Progenitor cell of endocrine pancreas (in vitro differentiated cells): ENCODE measurements at places on chromosomes 5 and 9. TPM values are rescaled to one million over a fixed set of nuclear protein-coding genes. Genes with fewer than 3 reads are reported as not detected.

Gene DNAH5
- total RNA-seq = 1.4 TPM in 2 replicates

DNA sequence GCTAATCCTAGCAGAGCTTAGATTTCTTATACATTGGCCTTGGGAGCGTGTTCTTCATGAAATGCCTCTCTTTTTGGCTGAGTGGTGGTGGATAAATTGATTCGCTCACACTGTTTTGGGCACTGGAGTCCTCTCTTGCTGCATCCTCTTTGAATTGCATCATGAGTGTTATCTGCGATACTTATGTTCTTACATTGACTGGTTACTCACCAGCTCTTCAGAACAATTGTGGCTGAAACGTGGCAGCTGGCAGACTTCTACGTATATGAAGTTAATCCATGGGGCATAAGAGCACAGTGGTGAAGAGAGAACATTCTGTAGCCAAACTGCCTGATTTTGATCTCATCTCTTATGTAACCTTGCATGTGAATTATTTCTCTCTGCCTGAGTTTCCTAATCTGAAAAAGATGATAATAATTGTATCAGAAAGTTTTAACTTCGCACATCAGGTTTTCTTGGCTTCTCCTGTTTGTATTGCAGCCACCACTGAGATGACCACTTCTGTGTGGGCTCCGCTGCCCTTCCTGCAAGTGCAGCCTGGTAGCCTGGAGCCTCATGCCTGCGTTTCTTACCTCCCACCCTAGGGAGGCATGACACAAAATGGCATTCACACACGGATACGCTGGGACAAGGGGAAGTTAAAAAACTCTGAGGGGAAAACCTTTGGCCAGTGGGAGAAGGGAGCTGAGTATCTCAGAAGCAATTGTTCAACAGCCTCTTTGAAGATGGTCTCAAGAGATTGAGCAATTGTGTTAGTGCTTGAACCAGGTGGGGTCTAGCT is 295.2 kb downstream of the ARHGAP26 start:
- no peaks in the 10 kb centered on the region for H3K27me3 ChIP-seq
- H3K4me1 ChIP-seq = no peaks in the 10 kb centered on the region
- no peak overlapping the region for H3K27ac ChIP-seq
- H3K36me3 ChIP-seq = peaks cover 4% of the 10 kb centered on the region
- no peak overlapping the region for H3K4me3 ChIP-seq
- DNase-seq = no peak

Gene COL27A1
- total RNA-seq = 162 and 178 TPM in 2 replicates

- no peak overlapping the region for H3K4me3 ChIP-seq
- no peak for DNase-seq
- H3K4me1 ChIP-seq = no peaks in the 10 kb centered on the region
- no peaks in the 10 kb centered on the region for H3K36me3 ChIP-seq
- H3K27ac ChIP-seq = no peak overlapping the region
These were observed 250.4 kb downstream of the NSG2 start for GRCh38 chr5:174295702-174296436.

Gene NR2F1-AS1
- total RNA-seq = 6.3 and 10.6 TPM in 2 replicates

DNA sequence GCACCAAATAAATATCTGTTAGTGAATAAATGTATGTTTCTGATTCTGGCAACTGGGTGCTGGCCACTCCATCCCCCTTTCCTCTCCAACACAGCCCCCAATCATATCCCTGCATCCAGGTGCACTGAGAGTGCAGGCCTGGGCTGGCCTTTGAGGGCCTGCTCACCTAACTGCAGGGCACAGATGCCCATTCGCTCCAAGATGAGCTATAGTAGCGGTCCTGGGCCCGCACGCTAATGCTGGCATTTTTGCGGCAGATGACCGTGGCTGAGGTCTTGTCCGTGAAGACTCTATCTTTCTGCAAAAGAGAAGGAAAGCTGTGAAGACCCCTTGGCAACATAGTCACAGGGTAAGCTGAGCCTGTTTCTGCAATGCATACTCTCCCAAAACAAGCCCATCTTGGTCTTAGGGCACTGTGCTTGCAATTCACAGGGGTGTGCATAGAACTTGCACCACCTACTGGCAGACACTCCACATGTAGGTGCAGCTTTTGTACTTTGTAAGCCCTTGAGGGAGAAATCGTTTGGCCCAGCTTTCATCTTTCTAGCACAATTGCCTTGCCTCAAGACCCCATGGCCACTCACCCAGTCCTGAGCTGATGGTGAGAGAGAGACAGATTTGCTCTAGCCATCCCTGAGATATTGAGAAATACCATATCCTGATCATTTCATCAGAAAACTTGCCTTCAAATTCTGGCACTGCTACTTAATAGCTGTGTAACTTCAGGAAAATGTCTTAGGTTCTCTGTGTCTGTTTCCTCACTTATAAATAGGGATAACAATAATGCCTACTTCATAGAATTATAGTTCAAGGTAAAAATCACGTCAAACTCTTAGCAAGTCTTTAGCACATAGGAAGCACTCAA is 13.5 kb downstream of the IL12B start:
- H3K4me1 ChIP-seq = no peaks in the 10 kb centered on the region
- H3K4me3 ChIP-seq = no peak overlapping the region
- peaks cover 22% of the 10 kb centered on the region for H3K27me3 ChIP-seq
- DNase-seq = no peak
- H3K27ac ChIP-seq = no peak overlapping the region

Gene KDM3B
- 118 and 126 TPM in 2 replicates for total RNA-seq

Gene ENC1
- 71.7 and 78.7 TPM in 2 replicates for total RNA-seq

GRCh38 chr5:138064526-138064925 is 19.3 kb upstream of the WNT8A start:
- no peaks in the 10 kb centered on the region for H3K4me1 ChIP-seq
- DNase-seq = no peak
- H3K4me3 ChIP-seq = no peak overlapping the region
- no peak overlapping the region for H3K27ac ChIP-seq

- no peak for DNase-seq
- H3K27ac ChIP-seq = no peak overlapping the region
- no peak overlapping the region for H3K4me3 ChIP-seq
- no peaks in the 10 kb centered on the region for H3K36me3 ChIP-seq
- H3K27me3 ChIP-seq = peaks cover 51% of the 10 kb centered on the region
These were observed 3.7 kb upstream of the CACNA1B start for GRCh38 chr9:137873858-137874362.

Gene RIOK2
- 25.8 and 28.9 TPM in 2 replicates for total RNA-seq

- no peaks in the 10 kb centered on the region for H3K36me3 ChIP-seq
- H3K27ac ChIP-seq = no peak overlapping the region
- H3K27me3 ChIP-seq = no peaks in the 10 kb centered on the region
- no peaks in the 10 kb centered on the region for H3K4me1 ChIP-seq
These were observed 486.6 kb downstream of the ARHGEF28 start for GRCh38 chr5:74112372-74113195.

Gene ADRB2
- 0.12 and 0.22 TPM in 2 replicates for total RNA-seq

DNA sequence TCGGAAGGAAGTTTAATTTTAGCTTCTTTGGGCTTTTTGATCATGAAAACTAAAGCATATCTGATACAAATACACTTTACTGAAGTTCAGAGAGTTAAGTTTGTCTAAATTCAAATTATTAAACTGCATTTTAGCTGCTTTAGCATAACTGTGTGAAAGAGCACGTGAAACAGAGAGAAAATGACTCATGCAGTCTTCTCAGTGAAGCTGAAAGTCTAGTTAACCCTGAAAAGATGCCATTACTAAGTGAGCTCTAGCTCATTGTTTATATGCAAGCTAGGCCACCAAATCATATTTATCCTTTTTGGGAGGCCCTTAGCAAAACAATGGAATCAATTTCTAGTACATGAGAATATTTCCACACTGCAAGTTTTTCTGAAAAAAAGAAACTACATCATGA is 27.6 kb downstream of the TPD52L3 start:
- peaks cover 3% of the 10 kb centered on the region for H3K27me3 ChIP-seq
- no peak for DNase-seq

GRCh38 chr9:38075272-38075671 is 6.2 kb upstream of the SHB start:
- H3K4me3 ChIP-seq = no peak overlapping the region
- no peak for DNase-seq
- no peak overlapping the region for H3K27ac ChIP-seq
- no peaks in the 10 kb centered on the region for H3K36me3 ChIP-seq

GRCh38 chr5:54133917-54134316 is 176.5 kb downstream of the ARL15 start:
- H3K4me1 ChIP-seq = no peaks in the 10 kb centered on the region
- H3K36me3 ChIP-seq = peaks cover 1% of the 10 kb centered on the region
- H3K4me3 ChIP-seq = no peak overlapping the region
- DNase-seq = no peak
- no peaks in the 10 kb centered on the region for H3K27me3 ChIP-seq

DNA sequence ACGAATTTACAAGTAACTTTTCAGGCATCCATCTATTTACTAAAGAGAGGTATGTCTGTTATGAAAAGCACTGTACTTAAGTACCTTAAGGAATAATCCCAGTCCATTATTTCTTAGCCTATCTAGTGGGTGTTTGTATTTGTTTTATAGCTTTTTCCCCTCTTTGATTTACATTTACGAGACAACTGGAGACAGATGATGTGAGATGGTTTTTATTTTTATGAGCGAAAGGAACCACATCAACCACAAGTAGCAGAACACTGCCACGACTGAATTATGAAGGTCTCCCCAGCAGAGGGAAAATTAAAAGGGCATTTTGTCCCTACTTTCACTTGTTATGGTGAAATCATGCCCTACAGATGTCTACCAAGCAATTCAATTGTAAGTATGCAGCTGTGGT is 357.8 kb downstream of the NFIB start:
- no peak overlapping the region for H3K4me3 ChIP-seq
- H3K4me1 ChIP-seq = peaks cover 2% of the 10 kb centered on the region
- no peaks in the 10 kb centered on the region for H3K27me3 ChIP-seq

DNA sequence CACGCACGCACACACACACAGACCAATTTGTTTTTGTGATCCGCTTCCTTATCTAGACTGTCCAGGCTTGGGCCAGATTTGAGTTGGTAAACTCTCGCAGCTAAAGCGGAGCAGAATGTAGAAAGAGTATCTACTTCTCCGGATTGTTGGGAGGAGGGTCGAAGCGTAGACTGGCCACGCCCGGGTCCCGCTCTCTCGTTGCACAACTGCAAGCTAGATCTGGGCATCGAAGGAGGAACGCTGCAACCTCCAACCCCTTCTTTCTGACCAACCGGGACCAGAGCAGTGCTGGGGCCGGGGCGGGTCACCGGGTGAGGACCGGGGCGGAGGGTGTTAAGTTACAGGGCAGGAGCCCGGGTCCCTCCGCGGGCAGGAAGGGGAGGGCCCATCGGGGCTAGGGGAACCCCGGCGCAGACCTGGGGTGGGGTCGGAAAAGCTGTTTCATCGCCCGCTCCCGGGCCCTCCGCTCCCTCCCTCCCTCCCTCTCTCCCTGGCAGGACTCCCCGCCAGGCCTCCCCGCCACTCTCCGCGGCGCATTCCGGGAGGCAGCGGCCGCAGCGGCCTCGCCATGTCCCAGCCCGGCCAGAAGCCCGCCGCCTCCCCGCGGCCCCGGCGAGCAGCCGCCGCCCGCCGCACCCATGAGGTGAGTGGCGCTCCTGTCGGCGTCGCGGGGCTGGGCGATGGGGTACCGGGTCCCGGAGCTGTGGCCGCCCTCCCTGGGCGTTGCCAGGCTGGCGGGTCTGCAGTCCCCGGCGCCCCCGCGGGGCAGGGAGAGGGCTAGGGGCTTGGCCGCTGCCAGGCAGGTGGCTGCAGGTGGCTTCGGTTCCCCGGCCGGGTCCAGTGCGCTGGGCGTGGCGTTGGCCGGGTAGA is at the start of gene CAST:
TSS of gene CAST (plus strand) at position 522 of the 870 bp plus-strand sequence. CDS start at position 569, 47 bp downstream.
- peak within 1 kb of the TSS; percentile 94 for H3K27ac ChIP-seq
- H3K27me3 ChIP-seq = peaks cover 3% of the 10 kb centered on the region
- no peaks in the 10 kb centered on the region for H3K36me3 ChIP-seq

GRCh38 chr9:137300567-137301080 is 1.4 kb downstream of the NRARP start:
- H3K4me1 ChIP-seq = peaks cover 42% of the 10 kb centered on the region
- H3K27me3 ChIP-seq = peaks cover 3% of the 10 kb centered on the region
- peak; percentile 15 for DNase-seq

DNA sequence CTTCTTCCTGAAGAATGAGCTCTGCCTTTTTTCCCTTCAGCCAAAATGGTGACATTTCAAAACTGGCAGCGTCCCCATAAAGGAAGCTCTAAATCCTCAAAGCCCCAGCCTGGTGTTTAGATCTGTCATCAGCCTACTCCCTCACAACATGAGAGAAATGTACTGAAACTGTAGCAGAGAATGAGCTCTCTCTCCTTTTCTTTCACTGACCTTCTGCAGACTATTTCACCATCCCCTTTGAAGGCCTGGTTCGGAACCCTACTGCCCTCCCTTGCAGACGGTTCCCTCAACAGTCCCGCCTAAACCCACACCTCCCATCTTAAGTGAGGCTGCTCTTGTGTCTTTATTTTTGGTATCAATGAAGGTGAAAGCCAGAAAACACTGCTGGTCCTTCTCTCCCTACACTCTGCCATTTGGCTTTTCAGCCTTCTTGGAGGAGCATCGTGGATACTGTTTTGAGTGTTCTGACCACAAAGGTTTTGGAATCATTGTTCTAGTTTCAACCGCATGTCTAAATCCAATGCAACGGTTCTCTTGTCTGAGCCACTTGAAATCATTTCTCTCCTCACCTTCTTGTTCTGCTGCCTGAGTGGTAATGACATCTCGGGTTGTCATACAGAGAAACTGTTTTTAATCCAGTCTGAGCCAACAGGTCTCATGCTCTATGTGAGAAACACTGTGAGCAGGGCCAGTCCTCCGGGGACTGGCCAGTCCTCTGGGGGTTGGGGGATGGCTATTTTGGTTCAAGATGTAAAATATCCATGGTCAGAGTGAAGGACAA is 39.0 kb downstream of the ITK start:
- H3K4me3 ChIP-seq = no peak overlapping the region
- H3K36me3 ChIP-seq = no peaks in the 10 kb centered on the region
- H3K4me1 ChIP-seq = no peaks in the 10 kb centered on the region
- peaks cover 2% of the 10 kb centered on the region for H3K27me3 ChIP-seq
- DNase-seq = no peak
